ENCODE measurements at places on chromosomes 6 and 20.

DNA sequence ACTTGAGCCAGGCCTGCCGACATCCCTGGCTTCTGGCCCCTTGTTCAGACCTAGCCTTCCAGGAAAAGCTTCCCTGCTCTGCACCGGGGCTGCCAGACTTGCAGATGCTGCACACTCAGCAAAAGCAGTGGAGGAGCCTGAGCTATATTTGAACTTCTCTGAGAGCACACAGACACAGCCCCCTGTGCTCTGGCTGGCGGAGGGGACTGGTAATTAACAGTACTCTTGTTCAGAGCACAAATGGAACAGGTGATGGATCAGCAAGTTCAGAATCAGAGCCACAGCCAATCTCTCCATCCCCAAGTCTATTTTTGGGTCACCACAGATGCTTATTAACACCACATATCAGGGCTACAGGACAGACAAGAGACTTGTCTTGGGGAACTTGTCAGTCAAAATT lies 27.6 kb upstream of the RIMS4 start:
- DNase-seq: no peak

DNA sequence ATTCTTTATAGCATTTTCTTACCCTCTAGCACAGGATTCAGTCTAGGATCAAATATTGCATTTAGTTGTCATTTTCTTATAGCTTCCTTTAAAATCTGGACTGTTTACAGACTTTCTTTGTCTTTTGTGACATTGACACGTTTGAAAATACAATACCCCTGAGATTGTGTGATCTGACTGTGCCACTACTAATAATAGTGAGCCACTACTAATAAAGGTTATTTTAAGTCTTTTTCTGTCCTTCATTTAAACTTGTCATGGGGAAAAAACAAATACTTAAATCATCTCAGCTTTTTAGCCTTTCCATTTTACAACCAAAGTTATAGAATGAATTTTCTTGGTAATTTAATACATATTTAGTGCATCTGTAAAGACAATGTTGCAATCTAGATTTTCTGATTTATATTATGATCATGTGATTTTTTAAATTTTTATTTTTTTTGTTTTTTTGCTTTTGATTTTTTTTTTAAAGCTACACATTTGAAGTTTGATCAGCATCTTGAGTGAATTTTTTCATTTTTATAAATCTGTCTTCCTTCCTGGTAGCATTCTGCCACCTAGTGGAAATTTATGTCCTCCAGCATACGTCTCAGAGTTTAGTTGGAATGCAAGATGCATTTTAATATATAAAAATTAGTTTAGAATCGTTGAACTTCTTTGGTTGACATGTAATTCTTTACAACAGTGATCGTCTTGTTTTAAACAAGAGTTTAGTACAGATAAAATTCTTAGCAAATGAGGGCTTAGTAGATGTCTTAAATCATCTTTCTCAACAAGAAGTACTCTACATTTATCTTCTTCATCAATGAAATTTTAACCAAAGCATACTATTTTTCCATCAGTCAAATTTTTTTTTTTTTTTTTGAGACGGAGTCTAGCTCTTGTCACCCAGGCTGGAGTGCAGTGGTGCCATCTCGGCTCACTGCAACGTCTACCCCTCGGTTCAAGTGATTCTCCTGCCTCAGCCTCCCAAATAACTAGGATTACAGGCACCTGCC lies 119.4 kb downstream of the NCOA3 start:
- no peak for DNase-seq

DNA sequence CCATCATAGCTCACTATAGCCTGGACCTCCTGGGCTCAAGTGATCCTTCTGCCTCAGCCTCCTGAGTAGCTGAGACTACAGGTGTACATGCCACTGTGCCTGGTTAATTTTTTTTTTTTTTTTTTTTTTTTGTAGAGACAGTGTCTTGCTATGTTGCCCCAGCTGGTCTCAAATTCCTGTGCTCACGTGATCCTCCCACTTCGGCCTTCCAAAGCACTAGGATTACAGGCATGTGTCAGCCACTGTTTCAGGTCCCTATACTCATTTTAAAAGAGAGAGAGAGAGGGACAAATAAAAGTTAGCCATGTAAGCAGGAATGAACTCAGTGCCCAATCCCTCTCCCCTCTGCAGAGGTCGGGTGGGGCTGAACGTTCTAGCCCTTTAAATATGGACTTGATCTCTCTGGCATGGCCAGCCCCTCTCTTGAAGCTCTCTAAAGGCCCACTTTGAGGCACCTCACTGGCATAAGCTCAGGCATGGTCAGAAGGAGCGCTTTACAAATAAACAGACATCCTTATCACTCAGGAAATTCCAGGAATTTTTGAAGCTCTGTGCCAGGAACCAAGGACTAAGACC lies 9.0 kb upstream of the SERPINB1 start:
- no peak for DNase-seq

GRCh38 chr6:121794630-121795029 lies 359.2 kb downstream of the GJA1 start:
- no peak for DNase-seq

DNA sequence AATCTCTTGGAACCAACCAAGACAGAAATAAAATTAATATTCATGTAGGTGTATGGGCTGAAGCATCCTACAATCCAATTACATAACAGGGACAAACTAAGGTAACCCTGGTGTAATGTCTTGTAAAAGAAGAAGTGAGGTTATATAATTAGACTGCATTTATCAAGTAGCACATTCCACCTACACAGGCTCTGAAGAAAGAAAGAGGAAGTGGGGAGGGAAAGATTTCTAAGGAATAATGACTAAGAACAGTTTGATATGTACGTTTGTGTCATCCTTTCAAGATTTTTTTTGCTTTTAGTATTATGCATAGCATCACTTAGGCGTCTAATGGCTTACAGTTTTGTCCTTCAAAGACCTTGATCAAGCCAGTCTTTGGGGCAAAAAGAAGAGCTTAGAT lies 139.7 kb downstream of the PLCB1 start:
- no peak for DNase-seq

DNA sequence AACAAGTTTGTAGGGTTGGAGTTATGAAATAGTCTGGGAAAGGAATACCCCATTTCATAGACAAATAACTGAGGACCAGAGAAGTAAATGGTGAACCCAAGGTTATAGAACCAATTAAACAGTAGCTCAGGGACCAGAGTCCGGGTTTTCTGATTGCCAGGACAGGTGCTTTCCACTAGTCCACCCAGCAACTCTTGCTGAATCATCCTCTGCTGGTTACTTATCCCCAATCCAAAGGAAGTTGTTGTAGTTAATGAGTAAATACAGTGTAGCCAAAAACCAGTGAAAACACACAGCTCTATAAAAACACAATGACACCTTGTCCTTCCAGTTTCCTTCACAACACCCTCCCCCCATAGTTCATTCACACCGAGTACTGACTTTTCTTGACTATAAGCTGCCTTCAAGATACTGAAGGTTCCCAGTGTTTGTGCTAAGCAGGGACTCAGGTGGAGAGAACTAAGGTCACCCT lies 766 bp upstream of the TINAG start:
- no peak for DNase-seq

Measured in sigmoid colon (tissue), 7 donors.